PC-3 (cell line): ENCODE measurements at places on chromosomes 4 and X.

DNA sequence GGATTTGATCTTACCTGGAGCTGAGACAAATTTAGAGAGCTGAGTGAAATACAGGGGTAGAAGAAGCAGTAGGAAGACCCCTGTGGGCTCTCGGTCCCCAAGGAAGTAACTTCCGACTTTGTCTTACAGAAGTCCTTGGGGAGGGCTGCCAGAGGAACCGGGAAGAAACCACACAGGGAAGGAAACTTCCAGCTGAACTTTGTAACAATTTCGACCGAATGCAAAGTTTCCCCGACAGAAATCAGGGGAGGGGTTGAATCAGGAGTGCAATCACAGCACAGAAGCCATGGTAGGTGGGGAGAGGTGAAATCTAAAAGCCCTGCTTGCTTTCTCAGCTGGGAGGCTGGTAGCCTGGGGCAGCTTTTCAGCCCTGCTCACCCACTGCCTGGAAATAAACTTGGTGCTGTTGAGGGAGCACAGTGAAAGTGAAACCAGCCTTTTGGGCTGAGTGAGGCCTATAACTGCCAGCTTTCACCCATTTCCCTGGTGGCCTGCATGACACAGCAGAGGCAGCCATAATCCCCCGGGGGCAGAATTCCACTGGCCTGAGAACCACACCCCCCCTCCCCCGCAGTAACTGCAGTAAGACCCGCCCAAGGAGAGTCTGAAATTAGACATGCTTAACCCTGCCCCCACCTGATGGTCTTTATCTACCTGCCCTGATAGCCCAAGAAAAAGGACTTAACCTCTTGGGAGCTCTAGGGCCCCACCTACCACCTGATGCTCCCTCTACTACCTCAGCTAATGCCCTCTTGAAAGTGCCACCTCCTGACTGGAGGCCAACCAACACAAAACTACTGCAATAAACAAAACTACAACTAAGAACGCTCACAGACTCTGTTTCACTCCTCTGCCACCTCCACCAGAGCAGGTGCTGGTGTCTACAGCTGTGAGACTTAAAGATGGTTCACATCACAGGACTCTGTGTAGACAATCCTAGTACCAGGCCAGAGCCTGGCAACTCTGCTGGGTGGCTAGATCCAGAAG, 248.2 kb downstream of the PARM1 start:
- peak; percentile 64 for DNase-seq

GRCh38 chr4:98332017-98332416, 70.8 kb downstream of the RAP1GDS1 start:
- no peak for DNase-seq

GRCh38 chr4:120873554-120873953, 49.0 kb downstream of the PRDM5 start:
- DNase-seq, result no peak

GRCh38 chrX:14948691-14949090, 75.5 kb downstream of the MOSPD2 start:
- DNase-seq, result peak; percentile 48

GRCh38 chr4:41658163-41658562, 90.4 kb downstream of the PHOX2B start:
- peak; percentile 31 for DNase-seq
